ENCODE measurements at places on chromosomes 7 and 10. TPM values are rescaled to one million over a fixed set of nuclear protein-coding genes. Genes with fewer than 3 reads are reported as not detected.

ACTA2 gene
- total RNA-seq = 466 TPM

RAMP3 gene
- not detected for total RNA-seq

ABCC2 gene
- total RNA-seq = 0.32 TPM

SFRP5 gene
- total RNA-seq = 0.90 TPM

LLCFC1 gene
- total RNA-seq = not detected

IMPDH1 gene
- 79.1 TPM for total RNA-seq

EVX1 gene
- total RNA-seq = not detected
